WTC11 (cell line): ENCODE measurements at places on chromosomes 12 and 14. TPM values are rescaled to one million over a fixed set of nuclear protein-coding genes. Genes with fewer than 3 reads are reported as not detected.

Gene KERA
- total RNA-seq: not detected in 3 replicates

DNA sequence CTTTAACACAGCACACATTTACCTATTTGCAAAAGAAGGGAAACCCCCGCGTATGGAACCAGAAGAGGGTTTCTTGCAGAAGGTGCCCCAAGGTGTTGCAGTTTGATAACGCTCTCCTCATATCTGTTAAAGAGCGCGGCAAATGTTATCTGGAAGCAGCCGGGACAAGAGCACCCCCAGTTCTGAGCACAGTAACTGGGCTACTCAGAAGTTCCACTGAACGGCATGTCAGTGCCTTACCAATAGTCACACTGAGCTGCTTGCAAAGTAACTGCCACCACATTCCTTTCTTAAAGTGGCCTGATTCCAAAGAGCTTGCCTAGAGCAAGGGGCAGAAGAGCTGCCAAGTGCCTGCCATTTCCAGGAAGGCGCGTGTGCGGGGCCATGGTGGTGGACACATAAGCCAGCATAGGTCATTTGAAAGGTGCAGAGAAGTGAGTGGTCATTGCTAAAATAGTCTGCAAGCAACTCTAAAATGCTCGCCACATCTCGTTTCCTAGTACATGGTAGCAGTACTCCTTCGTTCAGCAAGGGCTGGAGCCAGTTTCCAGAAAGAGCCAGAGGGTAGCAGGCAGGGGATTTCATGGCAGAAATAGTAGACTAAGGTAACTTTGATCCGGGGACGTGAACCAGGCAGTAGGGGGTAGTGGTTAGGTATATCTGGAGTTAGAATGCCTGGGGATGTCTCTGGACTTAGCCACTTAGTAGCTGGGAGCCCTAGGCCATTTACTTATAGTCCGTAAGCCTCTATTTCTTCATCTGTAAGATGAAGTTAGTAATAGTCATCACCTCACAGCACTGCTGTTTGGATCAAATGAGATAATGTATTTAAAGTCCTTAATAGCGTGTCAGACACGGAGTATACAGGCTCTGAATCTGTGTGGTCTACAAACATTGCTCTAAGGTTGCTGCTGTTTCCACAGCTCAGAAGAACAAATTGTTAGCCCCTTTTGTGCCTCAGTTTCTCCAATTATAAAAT is 37.6 kb downstream of the SPTB start:
- no peak for DNase-seq

GRCh38 chr14:77872983-77873382 is 73.1 kb downstream of the ADCK1 start:
- no peak for DNase-seq

DNA sequence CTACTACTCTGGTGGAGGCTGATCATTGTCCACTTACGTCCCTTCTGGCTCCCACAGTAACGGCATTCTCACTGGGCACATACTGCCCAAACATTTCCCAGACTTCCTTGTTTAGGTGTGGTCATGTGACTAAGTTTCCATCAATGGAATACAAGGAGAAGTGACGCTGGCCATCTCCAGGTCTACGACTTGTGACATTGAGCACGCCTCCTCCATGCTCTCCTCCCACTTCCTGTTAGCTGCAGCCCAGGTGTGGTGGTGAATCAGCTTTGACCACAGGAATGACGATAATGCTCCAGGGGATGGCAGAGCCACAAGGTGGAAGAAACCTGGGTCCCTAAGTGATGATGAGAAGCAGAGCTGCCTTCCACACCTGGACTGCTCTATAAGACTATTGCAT is 6.0 kb upstream of the SLC24A4 start:
- DNase-seq: no peak

Gene NOS1
- total RNA-seq: 4.0 to 4.8 TPM (median 4.5 TPM) in 3 replicates

DNA sequence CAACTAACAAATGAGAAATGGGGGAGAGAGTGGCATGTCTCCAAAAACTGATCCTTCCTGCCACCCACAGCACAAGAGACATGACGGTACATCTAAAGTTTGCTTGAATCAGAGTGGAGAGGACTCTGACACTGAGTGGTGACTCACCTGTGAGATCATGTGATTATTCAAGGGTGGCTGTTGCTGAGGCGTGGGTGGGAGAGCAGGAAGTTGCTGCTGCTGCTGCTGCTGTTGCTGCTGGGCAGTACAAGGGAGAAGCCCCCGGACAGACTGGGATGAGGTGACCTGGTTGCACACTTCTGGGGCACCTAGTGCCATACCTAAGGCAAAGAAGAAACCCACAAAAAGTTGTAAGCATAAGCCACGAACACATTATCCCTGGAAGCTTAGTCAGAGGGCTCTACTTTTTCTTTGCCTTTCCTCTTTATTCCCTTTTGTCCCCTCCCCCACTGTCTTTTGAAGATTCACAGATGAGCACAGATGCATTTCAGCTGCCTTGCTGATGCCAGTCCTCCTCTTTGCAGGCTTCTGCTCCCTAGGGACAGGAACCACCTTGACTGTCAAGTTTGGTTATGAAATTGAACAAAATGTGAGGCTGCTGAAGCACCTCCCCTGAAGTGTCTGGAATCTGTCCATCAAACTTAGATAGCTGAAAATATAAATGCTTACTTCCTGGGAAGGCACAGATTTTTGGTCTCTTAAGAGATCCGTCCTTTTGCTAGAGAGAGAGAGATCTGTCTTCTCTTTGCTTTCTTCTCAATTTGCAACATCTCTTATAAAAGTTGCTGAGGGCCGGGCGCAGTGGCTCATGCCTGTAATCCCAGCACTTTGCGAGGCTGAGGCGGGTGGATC is 29.4 kb upstream of the STAC3 start:
- DNase-seq: no peak
